ENCODE measurements at places on chromosomes 5 and 9.

GRCh38 chr9:87795178-87795577, 69.3 kb downstream of the CTSL start:
- no peak for DNase-seq

DNA sequence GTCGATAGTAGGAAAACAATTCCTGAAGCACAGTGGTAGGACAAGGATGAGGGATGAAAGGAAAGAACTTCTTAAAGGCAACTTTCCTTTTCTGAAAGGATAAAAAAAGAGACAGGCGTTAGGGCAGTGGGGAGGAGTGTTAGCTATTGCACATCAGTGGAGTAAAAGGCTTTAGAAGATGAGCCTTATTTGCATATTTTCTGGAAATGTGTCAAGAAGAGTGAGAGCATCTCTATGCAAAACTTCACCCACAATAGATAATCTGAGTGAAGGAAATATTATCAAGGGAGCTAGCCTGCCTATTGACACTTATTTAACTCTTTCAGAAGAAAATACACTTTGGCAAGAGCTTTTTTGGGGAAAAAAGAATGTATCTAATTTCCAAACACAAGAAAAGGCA, 151.6 kb downstream of the MACIR start:
- DNase-seq: no peak

GRCh38 chr9:106074006-106074405, 379.7 kb downstream of the TMEM38B start:
- DNase-seq: no peak

GRCh38 chr5:131156385-131156784, 8.7 kb downstream of the HINT1 start:
- DNase-seq: no peak

DNA sequence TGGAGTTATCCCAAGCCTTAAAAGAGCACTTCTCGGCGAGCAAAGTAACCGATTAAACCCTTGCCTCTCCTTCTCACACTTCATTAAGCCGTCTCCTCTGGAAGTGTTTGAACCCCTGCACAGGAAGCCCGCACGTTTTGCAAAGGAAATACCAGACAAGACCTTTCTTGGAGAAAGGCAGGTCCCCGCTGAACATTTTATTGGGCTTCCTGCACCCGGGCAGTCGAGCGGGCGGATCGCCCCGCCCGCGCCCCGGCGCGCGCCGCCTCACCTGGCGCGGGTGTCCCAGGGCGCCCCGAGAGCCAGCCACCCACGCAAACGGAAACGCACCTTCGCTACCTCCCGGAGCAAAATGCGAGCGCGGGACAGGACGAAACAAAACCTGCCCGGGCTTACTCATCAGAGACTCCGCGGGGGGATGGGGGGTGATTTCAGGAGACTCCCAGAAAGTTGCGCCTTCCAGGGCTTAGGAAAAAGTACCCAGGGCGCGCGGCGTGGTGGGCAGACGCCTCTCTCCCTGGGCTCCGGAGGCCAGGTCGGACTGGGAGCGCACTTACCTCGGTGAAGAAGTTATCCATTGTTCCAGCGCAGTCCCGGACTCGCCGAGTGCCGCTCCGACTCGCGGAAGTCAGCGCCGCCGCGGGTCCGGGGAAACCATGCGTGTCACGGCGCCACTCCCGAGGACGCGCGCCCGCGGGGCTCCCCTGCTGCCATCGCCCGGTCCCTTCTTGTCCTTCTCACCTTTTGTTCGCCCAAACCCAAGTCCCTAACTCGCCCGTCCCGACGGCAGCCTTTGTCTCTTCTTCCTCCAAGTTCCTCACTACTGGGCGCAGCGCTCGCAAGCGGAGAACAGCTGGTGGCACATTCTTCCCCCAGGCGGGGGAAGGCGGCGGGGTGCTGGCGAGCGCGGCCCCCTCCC, 598 bp downstream of the MYO10 start:
- DNase-seq: no peak

- no peak for DNase-seq
Measured at GRCh38 chr5:108481355-108481931, 99.5 kb upstream of the FBXL17 start.

GRCh38 chr9:96524045-96524444, 74.1 kb downstream of the HABP4 start:
- no peak for DNase-seq

GRCh38 chr5:86880785-86881492, 263.2 kb downstream of the COX7C start:
- no peak for DNase-seq

DNA sequence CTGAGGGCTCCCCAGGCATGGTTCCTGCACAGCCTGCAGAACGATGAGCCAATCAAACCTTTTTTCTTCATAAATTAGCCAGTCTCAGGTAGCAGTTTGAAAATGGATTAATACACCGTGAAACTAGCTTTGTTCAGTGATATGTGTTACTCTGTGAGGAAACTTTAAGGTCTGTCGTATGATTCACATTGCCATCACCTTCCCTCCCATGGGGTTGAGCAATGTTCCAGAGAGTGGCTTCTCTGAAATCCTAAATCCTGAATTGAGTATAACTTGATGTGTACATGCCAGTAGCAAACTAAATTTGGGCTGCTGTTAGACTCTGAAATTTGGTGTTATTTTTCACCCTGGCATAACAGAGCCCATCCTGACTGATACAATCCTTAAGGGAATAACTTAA, 866.4 kb upstream of the C9orf72 start:
- DNase-seq: no peak

DNA sequence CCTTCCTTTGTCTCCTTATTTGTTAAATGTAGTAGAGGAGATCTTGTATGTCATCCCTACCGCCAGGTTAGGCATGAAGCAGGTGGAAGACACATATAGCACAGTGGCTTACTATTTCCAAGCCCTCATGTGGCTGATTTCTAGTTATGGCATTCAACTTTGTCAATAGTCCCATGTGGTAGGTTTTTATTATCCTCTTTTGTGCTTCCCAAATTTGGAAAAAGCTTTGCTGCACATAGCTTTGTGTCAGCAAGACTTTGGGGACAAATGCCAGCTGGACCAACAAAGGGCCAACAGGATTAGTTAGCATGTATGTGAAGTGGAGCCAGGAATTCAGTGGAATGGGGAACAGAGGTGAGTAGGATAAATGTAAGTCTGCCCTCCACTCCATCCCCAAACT, 276.3 kb downstream of the PSAT1 start:
- DNase-seq: no peak

GRCh38 chr9:93205045-93205768, 21.3 kb downstream of the WNK2 start:
- no peak for DNase-seq

DNA sequence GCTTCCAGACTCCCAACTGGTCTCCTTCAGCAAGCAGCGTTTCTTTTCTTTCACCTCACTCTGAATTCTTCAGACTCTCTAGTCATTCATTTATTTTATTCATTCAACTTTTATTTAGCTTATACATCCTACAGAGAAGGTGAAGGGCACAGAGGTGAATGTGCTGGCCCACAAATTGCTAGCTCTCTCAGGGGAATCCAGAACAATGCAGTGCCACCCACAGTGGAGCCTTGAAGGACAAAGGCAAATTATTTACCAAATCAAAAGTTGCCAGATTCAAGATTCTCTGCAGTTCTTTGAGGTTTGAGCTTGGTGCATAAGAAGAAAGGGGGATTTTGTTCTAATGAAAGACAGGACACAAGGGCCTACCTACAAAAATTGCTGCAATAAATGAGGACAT, 29.7 kb downstream of the GRIA1 start:
- DNase-seq: no peak

Data from T-helper 9 cell (primary cell).